Testis (tissue), 5 donors: ENCODE measurements at places on chromosomes 12 and 14. TPM values are rescaled to one million over a fixed set of nuclear protein-coding genes. Genes with fewer than 3 reads are reported as not detected.

The TPH2 gene
- 1.8 TPM for total RNA-seq

The IL22 gene
- total RNA-seq = not detected

The VDR gene
- total RNA-seq = 2.9 TPM

The PPP1R36 gene
- total RNA-seq = 38.5 TPM

The TESPA1 gene
- total RNA-seq = 0.79 TPM

The P2RX2 gene
- total RNA-seq = 2.2 TPM

The C12orf50 gene
- 24.8 TPM for total RNA-seq

The PPM1H gene
- total RNA-seq = 2.5 TPM

The COCH gene
- total RNA-seq = 5.0 TPM
